ENCODE measurements at places on chromosomes 5 and 9. TPM values are rescaled to one million over a fixed set of nuclear protein-coding genes. Genes with fewer than 3 reads are reported as not detected.

Gene PNPLA7
- 1.3 TPM for total RNA-seq

Gene NEURL1B
- 6.1 TPM for total RNA-seq

Gene TSSK1B
- total RNA-seq, result 0.50 TPM

Gene FGF10
- 110 TPM for total RNA-seq

Gene ACO1
- 51.1 TPM for total RNA-seq

Gene ZFP62
- total RNA-seq, result 24.1 TPM

Gene N4BP3
- total RNA-seq, result 0.26 TPM

Gene PIP5KL1
- 2.5 TPM for total RNA-seq

Gene STKLD1
- total RNA-seq, result 0.99 TPM

Gene NR4A3
- total RNA-seq, result 5.6 TPM

Gene C5orf47
- not detected for total RNA-seq

Gene PRPF4
- total RNA-seq, result 25.1 TPM

Gene C5
- 7.3 TPM for total RNA-seq

Gene SLC27A6
- total RNA-seq, result 0.26 TPM

Gene CDX1
- total RNA-seq, result 0.33 TPM

Gene TUSC1
- 10.5 TPM for total RNA-seq

Gene IGIP
- 13.4 TPM for total RNA-seq

Gene ERAP2
- total RNA-seq, result 180 TPM

Gene OR1J2
- total RNA-seq, result 0.33 TPM

Gene LHX3
- not detected for total RNA-seq

Gene CLTB
- 94.3 TPM for total RNA-seq

Gene GABRA1
- total RNA-seq, result not detected

Gene PLAC8L1
- total RNA-seq, result not detected

Gene CRHBP
- total RNA-seq, result 0.17 TPM

Gene GFI1B
- total RNA-seq, result not detected

Gene PRUNE2
- total RNA-seq, result 95.6 TPM

Gene SGCD
- total RNA-seq, result 67.5 TPM

Gene GPBP1
- 82.1 TPM for total RNA-seq

Gene ERCC8
- total RNA-seq, result 14.4 TPM

Gene PRSS3
- total RNA-seq, result 0.26 TPM

Gene UGCG
- 143 TPM for total RNA-seq

Gene CAMK4
- 0.77 TPM for total RNA-seq

Gene PITX1
- 3.1 TPM for total RNA-seq

Gene DNM1
- total RNA-seq, result 30.4 TPM

Gene DCAF10
- total RNA-seq, result 26.6 TPM

Gene TMEM215
- not detected for total RNA-seq

Gene UBAP1
- 32.1 TPM for total RNA-seq

Gene ADAMTS19
- 0.33 TPM for total RNA-seq

Gene TAF1L
- under 0.01 TPM for total RNA-seq

Gene LCN15
- total RNA-seq, result not detected

Gene RMRP
- total RNA-seq, result 162,287 TPM

Gene NUDT12
- 15.4 TPM for total RNA-seq

Gene SPINK1
- total RNA-seq, result not detected

Gene PCDHB13
- 0.26 TPM for total RNA-seq

Gene PLPP1
- 73.5 TPM for total RNA-seq

Gene CATSPER3
- under 0.01 TPM for total RNA-seq

Gene DMRTA1
- total RNA-seq, result 0.26 TPM

Gene SPATA9
- 0.51 TPM for total RNA-seq

Gene GRIN3A
- total RNA-seq, result not detected

Gene CKMT2
- 19.3 TPM for total RNA-seq

Gene CARTPT
- not detected for total RNA-seq

Measured in fibroblast of lung (primary cell).